ENCODE measurements at places on chromosomes 7 and 10. TPM values are rescaled to one million over a fixed set of nuclear protein-coding genes. Genes with fewer than 3 reads are reported as not detected.
A peak's percentile ranks its signal among the peaks of the same experiment; 100 is the strongest.

Gene ZNF425
- 3.8 TPM for total RNA-seq

Gene ABLIM1
- 0.54 TPM for total RNA-seq

DNA sequence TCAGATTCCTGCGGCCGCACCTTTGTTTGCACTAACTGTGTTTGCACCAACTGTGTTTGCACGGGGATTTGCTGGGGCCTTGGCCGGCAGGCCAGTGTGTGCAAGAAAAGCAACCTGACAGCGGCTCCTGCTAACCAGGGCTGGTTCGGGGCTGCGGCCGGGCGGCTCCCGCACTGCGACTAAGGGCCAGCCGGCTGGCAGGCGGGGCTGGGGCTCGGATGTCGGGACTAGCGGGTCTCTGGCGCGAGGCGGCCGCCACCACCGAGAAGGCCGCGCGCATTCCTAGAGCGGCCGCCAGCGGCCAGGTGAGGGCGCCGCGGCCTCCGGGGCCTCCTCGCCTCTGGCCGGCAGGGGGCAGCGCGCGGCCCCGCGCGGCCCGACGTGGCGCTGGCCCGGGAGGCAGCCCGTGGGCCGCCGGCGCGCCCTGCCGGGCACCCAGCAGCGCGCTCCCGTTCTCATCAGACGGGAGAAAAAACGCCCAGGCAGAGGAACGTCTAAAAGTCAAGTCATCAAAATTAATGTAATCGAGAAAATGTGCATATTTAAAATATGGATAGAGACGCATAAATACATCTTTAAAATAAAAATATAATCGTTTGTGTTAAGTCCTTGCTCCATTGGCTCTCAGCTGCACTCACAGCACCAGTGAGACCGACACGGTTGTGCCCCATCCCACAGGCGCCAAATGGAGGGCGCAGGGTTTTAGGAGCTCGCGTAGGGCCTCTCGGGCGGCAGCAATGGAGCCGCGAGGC is 38.5 kb downstream of the ZNF777 start:
- no peaks in the 10 kb centered on the region for H3K27me3 ChIP-seq
- DNase-seq, result peak; percentile 85
- no peaks in the 10 kb centered on the region for H3K4me1 ChIP-seq
- H3K4me3 ChIP-seq, result peak overlapping the region; percentile 67
- no peak overlapping the region for H3K27ac ChIP-seq

DNA sequence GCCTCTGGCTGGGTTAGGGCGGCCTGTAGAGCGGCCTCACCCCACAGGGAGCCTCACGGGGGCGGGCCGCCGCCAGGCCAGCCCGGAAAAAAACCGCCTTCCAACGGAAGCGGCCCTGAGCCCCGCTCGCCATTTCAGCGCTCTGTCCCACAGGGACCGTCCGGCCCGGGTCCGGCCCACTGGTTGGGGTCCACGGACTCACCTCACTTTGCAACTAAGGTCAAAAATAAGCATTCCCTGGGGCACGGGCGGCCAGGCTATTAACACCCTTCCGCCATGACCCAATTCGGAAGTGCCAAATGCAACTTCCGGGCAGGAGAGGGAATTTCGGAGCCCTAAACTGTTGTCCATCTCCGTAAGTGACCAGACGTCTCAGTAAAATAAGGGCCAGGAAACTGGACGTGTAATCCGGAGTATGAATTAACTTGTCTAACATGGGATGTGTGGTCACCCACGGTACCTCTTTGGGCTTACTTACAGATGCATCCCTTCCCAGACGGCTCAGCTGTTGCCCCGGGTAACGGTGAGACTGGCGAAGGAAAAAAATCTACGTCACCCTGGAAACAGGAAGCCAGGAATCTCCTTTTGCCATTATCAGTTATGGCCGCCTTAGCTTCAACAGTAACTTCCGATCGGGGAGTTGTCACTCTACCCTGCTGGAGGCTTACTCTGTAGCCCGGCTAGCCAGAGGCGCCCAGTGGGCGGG is at the start of gene BBIP1:
Gene BBIP1, minus strand, starts transcription at position 538 of the 706 bp plus-strand sequence. CDS start 1,023 bp downstream, outside the sequence.
- peak within 1 kb of the TSS; percentile 99 for H3K27ac ChIP-seq
- H3K36me3 ChIP-seq, result no peaks in the 10 kb centered on the region
- peaks cover 64% of the 10 kb centered on the region for H3K4me1 ChIP-seq
- DNase-seq, result peak; percentile 100
- H3K27me3 ChIP-seq, result no peaks in the 10 kb centered on the region

DNA sequence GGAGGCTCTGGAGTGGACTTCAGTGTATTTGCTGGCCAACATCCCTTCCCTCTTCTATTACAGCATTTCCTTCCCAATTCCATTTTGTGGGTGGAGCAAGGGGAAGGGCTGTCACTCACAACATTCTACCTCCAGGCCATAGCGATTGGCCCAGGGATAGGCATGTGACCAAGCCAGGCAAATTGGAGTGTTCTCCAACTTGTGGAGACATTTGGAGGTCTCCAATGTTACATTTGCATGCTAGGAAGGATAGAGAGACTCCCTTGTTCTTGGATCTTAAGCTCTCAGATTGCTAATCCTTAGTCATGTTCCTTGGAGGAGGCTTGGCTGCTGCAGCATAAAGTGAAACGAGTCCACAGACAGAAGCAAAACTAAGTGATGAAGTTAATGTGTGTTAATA is 95.6 kb upstream of the KIF5B start:
- H3K27ac ChIP-seq, result no peak overlapping the region
- no peak overlapping the region for H3K4me3 ChIP-seq

GRCh38 chr10:34699904-34700517 is 115.1 kb downstream of the PARD3 start:
- no peak for DNase-seq
- H3K27me3 ChIP-seq, result no peaks in the 10 kb centered on the region
- H3K27ac ChIP-seq, result no peak overlapping the region
- no peak overlapping the region for H3K4me3 ChIP-seq
- H3K4me1 ChIP-seq, result peaks cover 27% of the 10 kb centered on the region
- H3K36me3 ChIP-seq, result no peaks in the 10 kb centered on the region

DNA sequence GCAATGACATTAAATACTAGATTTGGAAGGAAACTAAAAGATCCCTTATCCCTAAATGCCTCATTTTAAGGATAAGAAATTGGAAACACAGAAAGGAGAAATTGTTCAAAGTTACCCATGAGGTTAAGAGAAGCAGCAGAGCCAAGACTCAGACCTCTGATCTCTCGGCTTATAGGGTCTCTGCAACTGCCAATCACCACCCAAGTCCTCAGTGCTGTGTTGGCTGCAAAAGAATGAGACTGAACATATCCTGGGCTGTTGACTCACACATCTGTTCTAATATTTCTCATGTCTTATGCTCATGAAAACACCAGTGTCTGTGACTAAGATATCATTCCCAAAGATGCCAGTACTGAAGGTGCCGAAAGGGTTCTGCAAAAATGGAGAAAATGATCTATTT is 153.3 kb downstream of the XPNPEP1 start:
- no peaks in the 10 kb centered on the region for H3K36me3 ChIP-seq
- DNase-seq, result no peak
- H3K4me3 ChIP-seq, result no peak overlapping the region
- no peaks in the 10 kb centered on the region for H3K4me1 ChIP-seq
- no peak overlapping the region for H3K27ac ChIP-seq

- no peaks in the 10 kb centered on the region for H3K36me3 ChIP-seq
- DNase-seq, result peak; percentile 18
- H3K4me1 ChIP-seq, result no peaks in the 10 kb centered on the region
Measured at GRCh38 chr7:113217314-113217713, 99.0 kb upstream of the SMIM30 start.

DNA sequence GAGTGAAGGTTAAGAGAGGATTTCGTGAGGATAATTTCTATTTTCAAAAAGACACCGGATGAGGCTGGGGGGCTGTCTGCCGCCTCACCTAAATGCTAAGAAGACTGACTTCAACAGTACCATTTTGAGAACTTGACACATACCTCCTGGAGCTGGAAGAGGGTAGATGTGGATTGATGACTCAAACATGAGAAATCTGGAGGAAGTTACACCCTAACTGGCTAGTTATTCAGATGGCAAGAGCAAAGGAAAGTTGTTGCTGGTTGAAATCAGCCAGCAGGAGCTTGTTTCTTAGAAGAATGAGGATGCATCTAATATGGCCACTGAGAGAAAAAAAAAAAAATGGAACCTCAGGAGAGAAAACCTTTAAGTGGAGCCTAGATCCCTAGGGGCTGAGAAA is 76.2 kb upstream of the KIAA1217 start:
- H3K4me1 ChIP-seq, result peaks cover 4% of the 10 kb centered on the region
- H3K27ac ChIP-seq, result no peak overlapping the region
- H3K36me3 ChIP-seq, result no peaks in the 10 kb centered on the region

DNA sequence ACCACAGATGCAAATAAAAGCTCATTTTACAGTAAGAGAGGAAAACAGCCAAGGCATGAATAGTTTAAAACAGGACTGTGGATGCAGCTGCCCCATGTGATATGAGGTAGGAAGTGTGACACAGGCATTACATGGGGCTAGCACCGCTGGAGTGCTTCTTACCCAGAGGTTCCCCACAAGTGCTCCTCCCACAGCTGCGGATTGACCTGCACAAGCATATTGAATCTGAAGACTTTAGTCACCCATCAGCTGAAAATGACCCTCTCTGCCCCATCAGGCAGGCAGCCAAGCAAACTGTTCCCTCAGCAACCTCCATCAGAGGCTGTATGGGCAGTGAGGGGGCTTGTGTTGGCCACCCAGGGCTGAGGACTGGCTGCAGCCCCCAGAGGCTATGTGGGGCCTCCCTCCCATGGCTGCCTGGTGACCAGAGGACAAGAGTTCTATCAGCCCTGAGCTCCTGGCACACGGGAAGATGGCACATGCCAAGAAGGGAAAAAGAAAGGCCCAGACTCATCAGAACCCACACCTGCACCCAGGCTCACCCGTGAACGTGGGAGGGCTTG is 98.7 kb downstream of the TCERG1L start:
- H3K27ac ChIP-seq, result no peak overlapping the region
- H3K4me1 ChIP-seq, result no peaks in the 10 kb centered on the region
- H3K36me3 ChIP-seq, result no peaks in the 10 kb centered on the region
- H3K27me3 ChIP-seq, result no peaks in the 10 kb centered on the region
- H3K4me3 ChIP-seq, result no peak overlapping the region

GRCh38 chr7:50826371-50827172 is 43.9 kb upstream of the GRB10 start:
- peak; percentile 93 for DNase-seq
- peak overlapping the region; percentile 40 for H3K27ac ChIP-seq
- peak overlapping the region; percentile 18 for H3K4me3 ChIP-seq
- no peaks in the 10 kb centered on the region for H3K36me3 ChIP-seq
- H3K4me1 ChIP-seq, result peaks cover 27% of the 10 kb centered on the region

DNA sequence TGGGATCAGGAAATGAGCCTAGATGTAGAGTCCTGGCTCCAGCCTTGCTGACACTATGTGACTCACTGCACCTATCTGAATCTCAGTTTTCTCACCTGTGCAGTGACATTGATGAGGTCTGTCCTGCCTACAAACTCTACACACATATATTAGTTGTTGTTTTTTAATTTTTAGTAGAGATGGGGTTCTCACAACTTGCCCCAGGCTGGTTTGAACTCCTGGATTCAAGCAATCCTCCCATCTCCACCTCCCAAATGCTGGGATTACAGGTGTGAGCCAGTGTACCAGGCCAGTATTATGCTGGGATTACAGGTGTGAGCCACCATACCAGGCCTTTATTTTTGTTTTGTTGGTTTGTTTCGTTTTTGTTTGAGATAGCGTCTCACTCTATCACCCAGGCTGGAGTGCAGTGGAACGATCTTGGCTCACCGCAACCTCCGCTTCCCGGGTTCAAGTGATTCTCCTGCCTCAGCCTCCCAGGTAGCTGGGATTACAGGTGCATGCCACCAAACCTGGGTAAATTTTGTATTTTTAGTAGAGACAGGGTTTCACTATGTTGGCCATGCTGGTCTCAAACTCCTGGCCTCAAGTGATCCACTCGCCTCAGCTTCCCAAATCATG is 11.8 kb upstream of the DDIT4 start:
- H3K36me3 ChIP-seq, result no peaks in the 10 kb centered on the region
- peak overlapping the region; percentile 71 for H3K4me3 ChIP-seq
- no peak for DNase-seq

- no peaks in the 10 kb centered on the region for H3K36me3 ChIP-seq
- no peak overlapping the region for H3K27ac ChIP-seq
- H3K27me3 ChIP-seq, result no peaks in the 10 kb centered on the region
- no peak for DNase-seq
Measured at GRCh38 chr7:156842740-156843140, 50.2 kb downstream of the LMBR1 start.
